ENCODE measurements at places on chromosomes 5 and 9.

- DNase-seq = no peak
Measured at GRCh38 chr5:55225346-55225745, 1.8 kb downstream of the MCIDAS start.

- no peak for DNase-seq
Measured at GRCh38 chr9:20606652-20607051, 15.6 kb downstream of the MLLT3 start.

DNA sequence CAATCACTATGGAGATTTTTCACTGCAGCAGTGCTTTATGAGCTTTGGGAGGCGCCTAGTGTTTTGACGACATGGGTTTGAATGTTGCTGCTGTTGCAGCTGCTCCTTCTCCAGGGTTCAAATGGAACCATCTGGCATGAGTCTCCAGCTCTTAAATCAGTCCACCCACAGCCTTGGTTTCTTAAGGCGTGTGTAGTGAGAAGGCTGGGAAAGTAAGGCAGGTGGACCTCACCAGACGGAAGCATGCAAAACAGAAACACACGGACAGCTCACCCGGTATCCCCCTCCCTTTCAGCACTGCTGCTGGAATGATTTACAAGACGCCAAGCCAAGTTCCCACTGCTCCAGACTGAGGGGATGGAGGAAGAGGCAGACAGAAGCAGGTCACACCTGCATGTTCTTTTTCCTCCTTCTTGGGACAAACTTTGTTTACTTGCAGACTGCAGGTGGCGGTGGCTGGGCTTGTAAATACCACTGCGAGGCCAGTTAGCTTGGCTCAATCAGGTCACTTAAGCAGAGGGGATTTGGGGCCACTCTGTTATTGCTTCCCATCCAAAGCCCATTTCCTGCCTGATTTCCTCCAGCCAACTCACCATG, 47.4 kb downstream of the ADAM19 start:
- DNase-seq = no peak

GRCh38 chr9:94443032-94443722, 111.7 kb upstream of the PCAT7 start:
- no peak for DNase-seq

- DNase-seq = no peak
Measured at GRCh38 chr5:181133610-181134231, 2.8 kb upstream of the OR2V1 start.

GRCh38 chr9:130523921-130524320, 55.5 kb upstream of the FUBP3 start:
- DNase-seq = no peak

GRCh38 chr5:180340856-180341255, 12.3 kb downstream of the GFPT2 start:
- no peak for DNase-seq

GRCh38 chr9:37378613-37379004, 43.9 kb upstream of the GRHPR start:
- DNase-seq = no peak

GRCh38 chr5:40033009-40033408, 608.2 kb upstream of the DAB2 start:
- DNase-seq = no peak

DNA sequence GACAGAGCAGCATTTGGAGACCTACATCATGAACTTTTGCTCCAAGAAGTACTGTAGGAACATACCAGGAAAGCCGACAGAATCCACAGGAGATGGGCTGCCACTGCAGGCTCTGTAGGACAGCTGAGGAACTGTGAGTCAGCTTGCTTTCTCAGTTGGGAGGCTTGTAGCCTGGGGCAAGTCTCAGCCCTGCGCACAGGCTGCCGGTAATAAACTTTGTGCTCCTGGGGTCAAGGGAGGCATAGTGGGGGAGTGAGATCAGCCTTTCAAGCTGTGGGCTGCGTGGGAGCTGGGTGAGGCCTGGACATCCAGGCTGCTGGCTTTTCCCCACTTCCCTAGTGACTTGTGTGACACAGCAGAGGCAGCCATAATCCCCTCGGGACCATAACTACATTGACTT, 718.0 kb upstream of the CDH10 start:
- DNase-seq = no peak

GRCh38 chr9:94792511-94792910, 66.0 kb downstream of the AOPEP start:
- no peak for DNase-seq

DNA sequence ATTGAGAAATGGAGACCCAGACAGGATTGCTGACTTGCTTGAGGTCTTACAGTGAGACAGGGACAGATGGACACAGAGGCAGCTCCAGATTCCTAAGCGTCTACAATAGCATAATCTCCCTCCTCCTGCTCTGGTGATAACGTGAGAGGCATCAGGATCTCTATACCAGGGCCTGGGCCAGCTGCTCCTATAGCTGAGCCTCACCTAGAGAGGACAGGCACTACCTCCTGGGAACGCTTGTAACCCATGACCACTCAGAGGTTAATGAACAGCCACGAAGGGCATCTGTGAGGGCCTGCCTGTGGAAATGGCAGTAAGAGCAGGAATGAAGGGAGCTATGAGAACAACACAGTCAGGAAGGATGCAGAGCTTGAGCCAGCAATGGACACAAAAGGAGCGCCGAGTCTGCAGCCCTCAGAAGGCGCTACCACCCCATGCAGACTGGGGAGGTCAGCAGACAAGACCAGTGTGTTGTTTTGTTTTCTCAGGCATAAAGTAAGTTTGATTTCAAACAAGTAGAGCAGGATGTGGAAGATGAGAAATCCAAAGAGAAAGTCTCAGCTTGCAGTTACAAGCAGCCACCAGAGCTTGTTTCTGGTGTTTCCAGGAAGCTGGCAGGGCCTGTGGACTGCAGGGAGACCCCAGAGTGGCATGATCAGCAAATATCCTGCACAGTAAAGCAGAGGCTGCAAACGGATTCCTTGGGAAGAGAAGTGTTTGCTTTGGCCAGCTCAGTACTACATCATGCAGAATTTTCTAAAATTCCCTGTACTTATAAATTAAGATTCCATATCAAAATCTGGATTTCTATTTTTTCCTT, 17.4 kb downstream of the ANKS6 start:
- DNase-seq = no peak

DNA sequence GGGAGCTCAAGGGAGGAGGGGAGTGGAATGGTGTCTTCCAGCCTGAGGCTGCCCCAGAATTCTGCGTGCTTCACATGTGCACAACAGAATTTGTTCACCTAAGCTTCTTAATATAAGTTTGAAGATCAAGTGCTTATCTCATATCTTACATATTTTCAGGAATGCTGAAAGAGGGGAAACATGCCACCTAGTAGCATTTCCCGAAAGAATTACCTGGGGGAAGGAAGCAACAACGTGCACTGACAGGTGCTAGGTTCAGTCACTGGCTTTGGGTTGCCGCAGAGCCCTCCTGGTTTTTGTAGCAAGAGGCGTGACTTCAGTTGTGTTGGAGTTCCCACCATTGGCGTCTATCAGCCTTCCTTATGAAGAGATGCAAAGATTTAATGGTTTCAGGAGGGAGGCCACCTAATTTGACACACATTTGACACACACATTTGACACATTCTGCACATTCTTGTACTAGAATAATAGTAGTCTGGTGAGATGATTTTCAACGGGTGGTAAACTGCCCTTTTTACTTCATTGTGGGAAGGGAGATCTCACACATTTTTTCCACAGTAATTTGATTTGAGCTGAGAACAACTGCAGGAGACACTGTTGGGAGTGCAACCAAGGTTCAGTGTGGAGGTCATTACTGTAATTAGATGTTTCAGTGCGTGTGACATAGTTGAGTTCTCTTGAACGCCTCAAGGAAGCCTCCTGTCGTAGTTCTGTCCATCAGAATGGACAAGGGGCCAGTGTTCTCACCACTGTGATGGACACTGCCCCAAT, 481.3 kb downstream of the CCDC171 start:
- no peak for DNase-seq

DNA sequence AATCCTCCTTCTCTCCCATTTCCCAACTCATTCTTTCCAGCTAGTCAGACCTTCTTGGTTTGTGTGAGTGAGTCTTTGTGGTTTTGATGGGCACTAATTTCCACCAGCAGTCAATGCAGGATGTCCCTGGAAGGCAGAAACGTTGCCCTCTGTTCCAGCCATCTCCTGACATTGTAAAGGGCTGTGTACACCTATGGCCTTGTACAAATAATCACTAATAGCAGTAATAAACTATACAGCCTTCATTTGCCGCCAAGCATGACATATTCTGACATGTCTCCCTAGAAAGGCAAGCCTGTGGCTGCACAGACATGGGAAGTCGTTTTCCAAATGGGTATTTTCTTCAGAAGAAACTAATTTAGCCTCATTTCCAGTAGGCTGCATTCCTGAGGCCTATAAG, 18.4 kb upstream of the DENND1A start:
- no peak for DNase-seq

- no peak for DNase-seq
Measured at GRCh38 chr5:164998590-164998989, 1493.2 kb downstream of the MAT2B start.

GRCh38 chr5:757931-758697, 26.4 kb downstream of the ZDHHC11B start:
- DNase-seq = no peak

GRCh38 chr5:52448111-52448510, 339.6 kb upstream of the ITGA1 start:
- DNase-seq = no peak

DNA sequence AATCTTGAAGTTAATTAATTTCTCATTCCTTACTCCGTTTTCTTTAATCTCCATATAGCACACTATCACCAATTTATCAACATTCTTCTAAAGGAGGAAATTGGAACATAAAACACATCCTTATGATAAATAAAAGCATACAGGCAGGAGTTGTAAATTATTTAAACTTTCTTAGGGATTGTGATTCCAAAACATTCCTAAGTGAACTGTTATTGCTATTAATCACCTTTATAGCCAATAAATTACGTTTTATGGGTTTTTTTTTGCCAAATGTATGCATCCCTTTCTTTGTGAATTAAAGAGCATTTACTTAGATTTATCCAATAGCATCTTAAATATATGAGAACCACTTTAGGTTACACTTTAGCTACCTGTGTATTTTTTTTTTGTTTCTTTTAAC, 55.3 kb downstream of the FBXO4 start:
- no peak for DNase-seq

- DNase-seq = no peak
Measured at GRCh38 chr9:37994639-37995347, 74.2 kb downstream of the SHB start.

DNA sequence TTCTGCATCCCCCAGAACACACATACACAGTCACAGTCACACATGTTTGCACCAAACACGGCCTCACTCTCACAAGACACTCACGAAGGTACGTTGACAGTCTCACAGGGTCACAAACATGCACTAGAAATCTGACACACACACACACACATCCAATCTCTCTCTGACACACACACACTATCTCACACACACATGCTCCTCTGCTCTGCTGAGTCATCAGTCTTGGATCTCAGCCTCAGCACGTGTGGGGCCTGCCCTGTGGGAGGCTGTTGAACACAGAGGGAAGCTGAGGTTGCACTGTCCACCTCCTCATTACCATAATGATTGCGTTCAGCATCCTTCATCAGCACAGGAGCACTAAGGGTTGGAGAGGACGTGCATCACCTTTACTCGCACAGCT, 188.8 kb downstream of the MTRR start:
- DNase-seq = no peak

DNA sequence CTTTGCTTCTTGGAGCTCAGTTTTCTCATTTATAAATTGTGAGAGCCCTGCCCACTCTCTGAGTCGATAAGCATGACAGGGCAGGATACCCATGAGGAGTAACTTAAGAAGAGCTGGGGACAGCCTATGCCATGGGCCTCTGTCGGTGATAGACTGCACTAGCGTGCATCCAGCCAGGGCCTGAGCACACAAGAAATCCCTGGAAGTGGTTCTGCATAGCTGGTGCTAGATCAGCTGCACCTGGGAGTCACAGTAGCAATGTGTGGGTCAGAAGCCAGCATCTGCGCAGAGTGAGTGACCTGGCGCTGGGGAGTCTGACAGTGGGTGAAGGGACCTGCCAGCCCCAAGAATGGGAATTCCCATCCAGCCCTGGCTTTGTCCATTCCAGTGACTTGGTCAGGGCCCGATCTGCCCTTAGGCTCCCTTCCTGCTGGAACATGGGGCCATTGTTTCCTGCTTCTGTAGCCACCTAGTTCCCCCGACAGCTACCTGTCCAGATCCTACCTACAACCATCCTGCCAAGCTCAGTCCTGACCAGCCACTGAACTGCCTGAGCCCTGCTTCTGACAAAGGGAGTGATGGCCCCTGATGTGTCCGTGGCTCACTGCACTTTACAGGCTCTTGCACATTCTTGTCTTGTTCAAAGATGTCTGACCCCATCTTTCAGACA, 35.9 kb upstream of the NANS start:
- DNase-seq = no peak

DNA sequence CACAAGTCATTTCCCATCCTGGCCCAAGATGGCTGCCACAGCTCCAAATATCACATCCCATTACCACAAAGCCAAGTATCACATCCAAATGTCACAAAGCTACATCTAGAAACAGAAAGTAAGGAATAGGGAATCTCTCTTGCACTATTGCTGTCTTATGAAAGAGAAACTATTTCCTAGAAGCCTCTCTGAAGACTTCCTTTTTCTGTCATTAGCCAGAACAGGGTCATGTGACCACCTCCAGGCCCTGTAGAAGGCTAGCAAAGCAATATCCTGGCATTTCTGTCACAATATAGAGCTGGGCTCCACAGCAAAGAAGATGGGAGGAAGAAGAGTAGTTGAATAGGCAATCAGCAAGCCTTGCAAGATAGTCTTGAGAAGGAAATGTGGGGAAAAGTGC, 99.2 kb downstream of the SH3TC2 start:
- no peak for DNase-seq

DNA sequence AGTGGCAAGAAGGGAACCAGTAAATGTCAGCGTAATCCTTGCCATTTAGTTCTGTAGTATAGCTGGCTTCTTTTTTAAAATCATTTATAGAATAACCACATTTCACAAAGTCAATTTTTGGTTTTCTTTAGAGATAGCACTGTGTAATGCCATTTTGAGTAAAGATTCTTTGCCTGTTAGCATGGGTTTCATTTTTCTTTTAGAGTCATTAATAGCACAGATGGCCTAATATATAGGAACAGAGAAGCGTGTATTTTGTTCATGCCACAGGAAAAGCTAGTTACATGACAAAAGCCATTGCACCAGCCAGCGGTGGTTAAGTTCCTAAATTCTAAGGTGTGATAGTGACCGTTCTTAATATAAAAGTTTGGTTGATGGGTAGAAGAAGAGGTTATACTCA, 1363.9 kb downstream of the MAT2B start:
- no peak for DNase-seq

DNA sequence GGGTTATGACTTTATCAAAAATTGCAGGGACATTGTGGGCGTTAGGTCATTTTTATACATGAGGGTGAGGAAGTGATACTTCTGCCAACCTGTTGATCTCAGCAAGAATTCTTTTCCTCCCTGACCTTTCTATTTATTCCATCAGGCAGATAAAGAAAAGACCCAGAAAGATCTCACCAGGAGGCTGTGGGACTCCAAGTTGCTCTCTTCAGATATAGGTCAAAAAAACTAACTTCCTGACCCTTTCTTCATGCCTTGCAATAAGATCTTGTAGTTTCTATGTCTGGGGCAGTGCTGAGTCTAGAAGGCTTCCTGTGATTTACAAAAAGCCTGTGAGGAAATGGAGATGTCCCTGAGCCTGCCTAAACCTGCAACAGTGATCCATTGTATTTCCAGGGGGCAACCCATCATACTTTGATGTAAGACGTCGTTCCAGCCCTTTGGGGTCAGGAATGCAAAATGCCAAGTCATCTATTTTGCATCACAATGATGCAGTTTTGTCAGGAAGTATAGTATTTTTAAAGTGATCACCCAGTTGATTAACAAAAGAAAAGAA, 22.0 kb upstream of the PIK3R1 start:
- DNase-seq = no peak

Measured in stimulated activated CD8-positive, alpha-beta memory T cell treated with anti-CD3 and anti-CD28 coated beads, Interleukin-4, amount 100 ng/mL, for 1 hour (primary cell).